Activated T-helper 1 cell treated with anti-CD3 and anti-CD28 coated beads, Interleukin-2, amount 50 U/mL, for 16 hours (primary cell): ENCODE measurements at places on chromosomes 3 and 15.

DNA sequence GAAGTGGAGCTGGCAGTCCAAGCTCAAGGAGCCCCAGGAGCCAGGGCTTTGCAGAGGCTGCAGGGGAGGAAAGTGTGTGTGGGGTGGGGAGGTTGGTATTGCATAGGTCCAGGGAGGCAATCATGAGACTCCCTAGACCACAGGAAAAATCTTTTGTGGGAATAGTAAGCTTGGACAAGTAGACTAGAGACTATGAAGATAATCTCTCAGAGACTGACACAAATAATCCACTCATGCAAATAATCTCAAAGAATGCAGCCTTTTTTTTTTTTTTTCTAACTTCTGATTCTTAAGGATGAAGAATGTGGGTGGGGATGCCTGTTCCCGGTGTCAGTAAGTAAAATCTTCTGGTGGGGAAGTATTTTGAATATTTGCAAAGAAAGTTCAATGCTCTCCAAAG lies 113.7 kb downstream of the GREM1 start:
- DNase-seq, result no peak

DNA sequence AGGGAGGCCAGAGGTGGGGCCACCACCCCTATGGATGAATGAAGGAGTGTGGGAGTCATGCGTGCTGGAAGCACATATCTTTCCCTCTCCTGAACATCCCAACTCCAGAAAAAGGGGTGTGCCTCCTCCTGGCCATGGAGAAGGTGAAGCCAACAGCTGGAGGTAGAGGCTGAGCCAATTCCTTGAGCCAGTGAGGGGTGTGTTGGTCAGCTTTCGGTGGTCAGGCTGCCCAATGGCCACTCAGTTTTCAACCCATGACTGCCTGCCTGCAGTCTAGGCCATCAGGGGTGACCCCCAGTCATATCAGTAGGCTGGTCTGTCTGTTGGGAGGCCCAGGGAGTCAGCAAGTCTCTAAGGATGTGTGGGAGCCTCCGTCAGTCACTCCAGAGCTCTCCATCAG lies 13.6 kb downstream of the PTH1R start:
- no peak for DNase-seq

GRCh38 chr3:38314112-38314763 lies 32.1 kb downstream of the SLC22A14 start:
- DNase-seq, result no peak

DNA sequence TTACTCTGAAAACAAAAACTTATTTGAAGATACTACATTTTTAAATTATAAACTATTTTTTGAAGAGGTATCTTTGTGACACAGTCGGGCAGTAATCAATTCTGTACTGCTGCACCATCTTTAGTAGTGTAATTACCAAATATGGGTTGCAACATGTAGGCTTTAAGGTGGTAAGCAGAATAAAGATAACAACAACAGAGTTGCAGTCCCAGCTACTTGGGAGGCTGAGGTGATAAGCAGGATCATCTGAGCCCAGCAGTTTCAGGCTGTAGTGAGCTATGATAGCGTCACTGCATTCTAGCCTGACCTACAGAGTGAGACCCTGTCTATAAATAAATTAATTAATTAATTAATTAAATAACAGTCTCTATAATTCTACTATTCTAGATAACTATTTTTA lies 6.0 kb downstream of the PLOD2 start:
- DNase-seq, result no peak

DNA sequence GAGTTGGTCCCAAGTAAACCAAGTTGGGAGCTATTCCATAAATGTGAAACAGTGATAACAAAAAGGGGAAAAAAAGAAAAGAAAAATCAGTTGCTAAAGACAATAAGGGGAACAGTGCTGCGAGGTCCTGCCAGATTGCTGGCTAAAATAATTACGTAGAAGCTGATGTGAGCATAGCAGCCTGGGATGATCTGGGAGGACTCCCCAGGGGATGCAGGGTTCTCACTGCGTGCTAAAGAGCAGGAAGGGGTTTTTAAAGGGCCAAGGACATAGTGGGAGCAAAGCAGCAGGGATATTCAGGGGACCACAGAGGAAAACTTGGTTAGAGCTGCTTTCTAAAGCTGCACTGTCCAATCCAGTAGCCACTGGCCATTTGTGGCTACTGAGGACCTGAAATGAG lies 133.0 kb upstream of the UMPS start:
- no peak for DNase-seq

DNA sequence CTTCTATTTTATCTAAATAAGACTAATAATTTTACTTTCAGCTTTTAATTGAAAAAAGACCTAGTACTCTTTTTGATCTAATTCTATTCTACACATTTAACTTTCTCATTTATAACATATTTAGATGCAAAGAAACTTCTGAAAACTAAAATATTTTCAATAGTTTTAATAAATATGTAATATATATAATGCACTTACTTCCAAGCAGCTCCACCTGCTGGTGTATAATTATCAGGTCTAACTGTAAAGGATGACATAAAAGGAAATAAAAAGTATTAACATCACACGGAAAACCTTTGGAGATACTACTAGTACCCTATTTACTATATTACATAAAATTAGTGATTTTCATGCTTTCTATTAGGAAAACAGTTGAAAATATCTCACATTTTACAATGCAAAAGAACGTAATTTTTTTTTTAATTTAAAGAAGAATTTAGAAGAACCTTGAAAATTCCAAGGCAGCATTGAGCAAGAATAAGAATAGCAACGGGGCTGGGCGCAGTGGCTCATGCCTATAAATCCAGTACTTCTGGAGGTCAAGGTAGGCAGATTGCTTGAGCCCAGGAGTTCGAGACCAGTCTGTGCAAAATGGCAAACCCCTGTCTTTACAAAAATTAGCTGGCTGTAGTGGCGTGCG lies 10.2 kb downstream of the PLSCR5 start:
- no peak for DNase-seq

- no peak for DNase-seq
These were observed 46.9 kb downstream of the SENP2 start for GRCh38 chr3:185632996-185633395.

- no peak for DNase-seq
These were observed 1.1 kb downstream of the SPATA12 start for GRCh38 chr3:57061556-57061955.

DNA sequence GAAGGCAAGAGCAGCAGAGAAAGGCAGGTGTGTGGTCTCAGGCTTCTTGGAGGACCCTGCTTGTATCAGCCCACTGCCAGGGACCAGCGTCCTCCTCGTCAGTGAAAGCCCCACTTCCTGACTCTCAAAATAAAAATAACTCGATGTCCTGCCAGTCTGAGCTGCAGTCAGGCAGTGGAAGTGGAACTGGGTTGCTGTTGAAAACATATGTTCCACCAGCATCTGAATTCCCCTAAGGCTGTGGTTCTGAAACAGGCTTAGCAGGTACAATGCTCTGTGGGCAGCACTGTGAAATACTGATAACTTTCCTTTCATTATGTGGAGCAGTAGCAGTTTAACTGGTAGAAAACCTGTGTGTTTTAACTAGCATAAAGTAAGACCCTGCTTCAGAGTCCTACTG lies 121.6 kb upstream of the EIF1B start:
- no peak for DNase-seq

GRCh38 chr3:124800511-124801258 lies 70.4 kb downstream of the UMPS start:
- DNase-seq, result no peak

GRCh38 chr15:47673232-47673761 lies 44.0 kb upstream of the SEMA6D start:
- DNase-seq, result no peak

- DNase-seq, result no peak
These were observed 45.0 kb upstream of the FGF12 start for GRCh38 chr3:192772240-192772894.

DNA sequence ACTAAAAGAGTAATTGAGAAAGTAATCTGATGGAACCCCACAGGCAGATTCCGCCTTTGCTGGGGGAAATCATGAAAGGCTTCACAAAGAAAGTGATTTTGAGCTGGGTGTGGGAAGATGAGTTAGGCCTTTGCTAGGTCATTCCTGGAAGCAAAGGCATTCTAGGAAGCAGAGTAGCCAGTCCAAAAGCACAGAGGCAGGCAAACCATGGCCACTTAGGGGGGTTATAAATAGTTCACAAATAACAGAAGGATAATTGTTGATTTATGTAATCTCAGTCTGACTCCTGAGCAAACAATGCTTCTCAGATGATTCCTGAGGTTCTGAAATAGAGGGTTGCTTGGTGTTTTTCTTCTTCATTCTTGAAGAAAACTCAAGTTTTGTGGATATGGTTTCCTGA lies 576.3 kb downstream of the NTRK3 start:
- DNase-seq, result no peak

DNA sequence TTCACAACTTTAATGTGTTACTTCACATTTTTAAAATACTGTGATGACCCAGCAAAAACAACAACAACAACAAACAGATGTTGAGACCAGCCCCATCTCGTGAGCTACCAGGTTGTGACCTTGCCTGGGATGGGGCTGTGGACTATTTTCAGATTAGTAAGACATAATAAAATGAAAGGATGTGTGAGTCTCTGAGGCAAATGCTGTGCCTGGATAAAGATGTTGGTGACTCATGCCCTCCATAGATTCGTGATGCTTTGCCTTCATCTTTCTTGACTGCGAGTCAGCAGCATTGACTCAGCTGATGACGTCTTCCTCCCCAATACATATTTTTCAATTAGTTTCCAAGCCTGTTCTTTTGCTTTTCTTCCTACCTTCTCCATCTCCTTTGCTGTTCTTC lies 453.0 kb upstream of the CFAP20DC start:
- no peak for DNase-seq

GRCh38 chr3:70249509-70250160 lies 62.8 kb downstream of the MDFIC2 start:
- no peak for DNase-seq

GRCh38 chr3:83438188-83438587 lies 1520.6 kb upstream of the CADM2 start:
- DNase-seq, result no peak

DNA sequence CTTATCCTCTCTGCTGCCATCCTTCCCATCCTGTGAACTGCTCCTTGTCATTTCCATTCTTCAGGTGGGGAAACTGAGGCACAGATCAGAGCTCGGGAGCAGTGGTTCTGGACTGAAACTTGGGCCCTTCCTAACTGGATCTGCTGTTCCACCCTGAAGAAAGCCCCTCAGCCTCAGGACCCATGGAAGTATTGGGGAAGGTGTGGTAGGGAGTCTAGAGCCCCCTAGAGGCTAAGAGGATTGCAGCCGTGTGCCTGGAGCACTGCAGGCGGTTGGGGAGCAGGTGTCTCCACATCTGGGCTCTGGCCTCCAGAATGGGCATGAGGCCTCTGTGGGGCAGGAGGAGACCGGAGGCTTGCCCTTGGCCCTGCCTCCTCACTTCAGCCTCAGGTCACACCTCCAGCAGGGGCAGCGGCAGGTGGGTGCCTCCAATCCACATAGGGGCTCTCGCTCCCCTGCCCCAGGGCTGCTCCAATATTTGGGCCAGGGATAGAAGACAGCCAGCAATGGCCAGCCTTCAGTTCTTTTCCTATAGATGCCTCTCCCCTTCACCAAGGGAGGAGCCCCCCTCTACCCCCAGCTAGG lies 28.1 kb downstream of the DNAJB8 start:
- no peak for DNase-seq

DNA sequence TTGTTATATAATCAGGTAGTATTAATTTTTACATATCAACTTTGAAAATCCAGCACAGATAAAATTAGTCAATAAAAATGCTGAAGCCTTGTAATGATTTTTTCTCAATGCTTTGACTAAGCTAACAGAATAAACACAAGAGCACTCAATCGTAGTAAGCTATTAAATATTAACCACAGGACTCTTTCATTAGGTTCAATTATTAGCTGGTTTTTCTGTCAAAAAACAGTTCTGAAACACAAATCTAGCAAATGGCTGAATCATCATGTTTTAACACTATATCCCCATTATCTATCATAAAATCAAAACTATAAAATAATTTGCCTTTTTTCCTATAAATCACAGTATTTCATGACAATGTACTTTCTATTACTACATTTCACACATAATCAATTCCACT lies 69.6 kb downstream of the PLOD2 start:
- no peak for DNase-seq

GRCh38 chr3:141368062-141368924 lies at the start of gene ZBTB38:
TSS of gene ZBTB38 (plus strand) at chr3:141368504. CDS start at chr3:141442389, 73,885 bp downstream.
- DNase-seq, result no peak

- DNase-seq, result no peak
These were observed 17.7 kb upstream of the FEM1B start for GRCh38 chr15:68259883-68260282.

GRCh38 chr3:61628636-61629035 lies 67.3 kb downstream of the PTPRG start:
- DNase-seq, result no peak

DNA sequence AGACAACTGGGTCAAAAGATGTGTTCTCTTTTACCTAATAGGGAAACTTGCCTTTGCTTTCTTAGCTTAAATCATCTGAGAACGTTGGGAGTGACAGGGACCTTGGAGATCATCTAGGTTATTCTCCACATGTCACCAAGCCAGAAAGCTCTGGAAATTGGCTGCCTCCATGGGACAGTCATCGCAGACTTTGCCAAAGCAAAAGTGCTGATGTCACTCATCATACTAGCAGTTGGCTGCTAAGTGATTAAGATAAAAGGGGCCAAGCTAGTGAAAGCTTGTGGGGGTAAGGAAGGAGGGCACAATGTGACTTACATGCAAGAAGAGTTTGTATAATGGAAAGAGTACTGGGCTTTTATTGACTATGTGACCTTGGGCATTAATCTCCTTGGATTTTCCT lies 198.0 kb upstream of the PFN2 start:
- DNase-seq, result no peak

GRCh38 chr3:15860014-15860934 lies 62.5 kb upstream of the ANKRD28 start:
- peak; percentile 10 for DNase-seq
